Fibroblast of skin of left biceps (primary cell): ENCODE measurements at places on chromosomes 13 and 19.

- no peak for DNase-seq
These were observed 14.4 kb downstream of the IL12RB1 start for GRCh38 chr19:18072335-18072734.

GRCh38 chr19:18419699-18420460 lies 682 bp downstream of the SSBP4 start:
- DNase-seq, result no peak

- DNase-seq, result no peak
These were observed 105.1 kb downstream of the COG6 start for GRCh38 chr13:39760521-39760920.

DNA sequence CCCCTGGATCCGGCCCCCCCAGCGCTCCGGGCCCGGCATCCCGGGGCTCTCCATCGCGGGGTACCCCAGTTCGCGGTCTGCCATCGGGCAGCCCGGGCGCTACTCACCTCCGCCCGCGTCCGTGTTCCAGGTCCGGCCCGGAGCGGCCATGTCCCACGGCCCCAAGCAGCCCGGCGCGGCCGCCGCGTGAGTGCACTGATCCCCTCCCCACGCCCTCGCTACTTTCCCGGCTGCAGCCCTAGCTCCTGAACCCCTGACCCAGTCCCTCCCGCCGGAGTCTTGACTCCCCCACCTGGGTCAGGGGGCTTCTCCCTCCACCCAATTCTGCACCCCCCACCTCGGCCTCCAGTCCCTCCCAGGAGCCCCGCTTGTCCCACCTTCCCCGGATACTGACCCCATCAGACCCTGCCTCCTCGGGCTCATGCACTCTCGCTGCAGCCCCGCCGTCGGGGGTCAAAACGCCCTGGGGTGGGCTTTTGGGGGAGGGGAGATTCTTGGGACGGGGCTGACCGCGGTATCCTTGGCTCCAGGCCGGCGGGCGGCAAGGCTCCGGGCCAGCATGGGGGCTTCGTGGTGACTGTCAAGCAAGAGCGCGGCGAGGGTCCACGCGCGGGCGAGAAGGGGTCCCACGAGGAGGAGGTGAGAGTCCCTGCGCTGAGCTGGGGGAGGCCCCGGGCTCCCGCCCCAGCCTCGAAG lies 566 bp downstream of the HMG20B start:
- no peak for DNase-seq

DNA sequence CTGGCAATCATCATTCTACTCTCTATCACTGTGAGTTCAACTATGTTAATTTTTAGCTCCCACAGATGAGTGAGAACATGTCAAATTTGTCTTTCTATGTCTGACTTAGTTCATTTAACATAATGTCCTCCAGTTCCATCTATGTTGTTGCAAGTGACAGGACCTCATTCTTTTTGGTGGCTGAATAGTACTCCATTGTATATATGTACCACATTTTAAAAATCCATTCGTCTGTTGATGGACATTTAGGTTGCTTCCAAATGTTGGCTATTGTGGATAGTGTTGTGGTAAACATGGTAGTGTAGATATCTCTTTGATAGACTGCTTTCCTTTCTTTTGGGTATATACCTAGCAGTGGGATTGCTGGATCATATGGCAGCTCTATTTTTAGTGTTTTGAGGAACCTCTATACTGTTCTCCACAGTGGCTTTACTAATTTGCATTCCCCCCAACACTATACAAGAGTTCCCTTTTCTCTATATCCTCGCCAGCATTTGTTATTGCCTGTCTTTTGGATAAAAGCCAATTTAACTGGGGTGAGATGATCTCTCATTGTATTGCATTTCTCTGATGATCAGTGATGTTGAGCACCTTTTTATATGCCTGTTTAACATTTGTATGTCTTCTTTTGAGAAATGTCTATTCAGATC lies 124.1 kb downstream of the PCCA start:
- no peak for DNase-seq
